ENCODE measurements at places on chromosomes 7 and 10. TPM values are rescaled to one million over a fixed set of nuclear protein-coding genes. Genes with fewer than 3 reads are reported as not detected.

Gene AKR1C8
- not detected for total RNA-seq

Gene FAM237B
- total RNA-seq = not detected

Gene TCAF2
- 0.07 TPM for total RNA-seq

DNA sequence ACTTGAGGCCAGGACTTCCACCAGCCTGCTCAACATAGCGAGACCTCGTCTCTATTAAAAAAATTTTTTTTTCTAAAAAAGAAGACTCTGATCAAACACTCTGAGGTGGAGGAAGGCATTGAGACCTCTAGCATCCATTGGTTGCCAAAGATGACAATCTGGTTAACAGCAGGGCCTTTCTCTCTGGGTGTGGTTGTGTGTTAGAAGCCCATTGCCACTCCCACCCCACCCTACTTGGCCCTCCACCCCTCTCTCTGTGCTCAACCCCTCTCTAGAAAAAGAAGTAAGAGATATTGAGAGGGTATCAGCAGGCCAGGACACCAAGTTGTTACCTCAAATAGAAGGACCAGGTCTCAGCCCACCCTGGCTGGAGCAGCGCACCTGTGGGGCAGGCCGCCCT is 57.4 kb upstream of the MXI1 start:
- DNase-seq = no peak

GRCh38 chr10:131817866-131818509 is 82.8 kb upstream of the PPP2R2D start:
- no peak for DNase-seq

DNA sequence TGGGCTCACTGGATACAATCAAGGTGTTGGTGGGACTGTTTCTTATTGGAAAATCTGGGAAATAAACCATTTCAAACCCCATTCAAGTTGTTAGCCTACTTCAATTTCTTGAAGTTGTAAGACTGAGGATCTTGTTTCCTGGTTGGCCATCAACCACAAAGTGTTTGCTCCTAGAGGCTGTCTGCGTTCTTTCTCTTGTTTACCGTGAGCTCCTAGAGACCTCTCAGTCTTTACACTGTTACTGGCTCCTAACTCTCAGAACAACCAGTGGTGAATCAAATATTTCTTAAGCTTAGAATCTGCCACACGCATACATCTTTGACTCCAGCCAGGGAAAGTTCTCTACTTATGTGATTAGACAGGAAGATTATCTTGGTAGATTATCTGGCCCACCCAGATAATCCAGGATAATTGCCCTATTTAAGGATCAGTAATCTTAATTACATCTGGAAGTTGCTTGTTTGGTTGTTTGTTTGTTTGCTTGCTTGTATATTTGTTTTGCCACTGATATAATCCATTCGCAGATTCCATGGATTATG is 798.7 kb downstream of the IPMK start:
- no peak for DNase-seq
